ENCODE measurements at places on chromosomes 4 and X.

GRCh38 chr4:78870056-78870455, 69.2 kb downstream of the PAQR3 start:
- no peak for DNase-seq

GRCh38 chr4:168654104-168654847, 157.4 kb downstream of the PALLD start:
- no peak for DNase-seq

- DNase-seq: no peak
Observed at GRCh38 chr4:5747738-5748375, 36.9 kb downstream of the EVC start.

GRCh38 chr4:184937030-184937710, 81.1 kb upstream of the HELT start:
- DNase-seq: no peak

GRCh38 chr4:40348000-40348399, 12.9 kb downstream of the CHRNA9 start:
- DNase-seq: no peak

DNA sequence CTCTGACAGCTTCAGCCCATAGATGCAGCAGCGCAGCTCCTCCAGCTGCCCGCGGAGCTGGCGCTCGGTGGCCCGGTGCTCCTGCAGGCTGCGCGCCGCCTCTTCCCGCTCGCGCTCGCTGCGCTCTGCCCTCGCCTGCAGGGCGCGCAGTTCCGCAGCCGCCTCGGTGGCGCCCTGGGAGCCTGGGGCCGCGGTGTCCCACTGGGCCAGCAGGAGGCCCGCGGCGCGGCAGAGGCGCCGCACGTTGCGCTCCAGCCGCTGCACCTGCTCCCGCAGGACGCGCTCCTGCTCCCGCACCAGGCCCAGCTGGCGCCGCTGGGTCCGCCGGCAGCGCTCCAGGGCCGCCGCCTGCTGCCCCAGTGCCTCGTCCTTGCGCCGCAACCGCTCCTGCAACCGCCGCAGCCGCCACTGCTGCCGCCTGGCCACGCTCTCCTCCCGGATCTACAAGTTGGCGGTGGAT, 10.1 kb downstream of the C4orf50 start:
- DNase-seq: no peak

DNA sequence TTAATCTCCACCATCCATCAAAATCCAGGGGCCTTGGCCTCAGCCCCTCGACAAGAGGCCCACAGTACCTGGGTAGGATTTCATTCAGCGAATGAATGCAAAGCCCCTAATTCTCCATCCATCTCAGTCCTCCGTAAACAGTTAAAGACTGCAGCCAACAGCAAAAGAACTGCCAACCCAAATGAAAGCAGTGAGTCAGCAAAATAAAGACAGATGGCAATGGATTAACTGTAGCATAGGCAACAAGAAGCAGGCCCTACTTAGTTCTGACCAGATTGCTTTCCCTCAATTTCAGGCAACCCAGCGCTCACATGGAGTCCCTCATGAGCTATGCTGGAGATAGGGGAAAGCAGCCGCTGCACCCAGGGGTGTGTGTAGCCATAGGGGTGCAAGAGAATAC, 21.4 kb downstream of the PLAC1 start:
- no peak for DNase-seq

DNA sequence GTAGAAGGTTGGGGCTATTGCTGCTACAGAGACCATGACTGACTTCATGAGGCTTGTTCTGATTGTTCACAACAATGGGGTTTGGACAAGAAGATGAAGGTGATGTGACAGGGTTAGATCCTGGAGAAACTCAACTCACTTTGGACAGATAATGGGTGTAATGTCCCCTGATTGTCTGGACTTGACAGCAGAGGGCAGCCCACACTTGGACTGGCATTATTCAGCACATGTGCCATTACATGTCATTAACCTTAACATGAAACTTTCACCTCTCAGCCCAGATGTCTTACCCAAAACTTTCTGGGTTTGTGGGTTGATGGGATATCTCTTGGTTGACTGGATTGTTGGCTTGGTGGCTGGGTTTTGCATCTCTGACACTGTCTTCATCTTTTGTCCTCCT, 101.5 kb downstream of the MXRA5 start:
- no peak for DNase-seq

DNA sequence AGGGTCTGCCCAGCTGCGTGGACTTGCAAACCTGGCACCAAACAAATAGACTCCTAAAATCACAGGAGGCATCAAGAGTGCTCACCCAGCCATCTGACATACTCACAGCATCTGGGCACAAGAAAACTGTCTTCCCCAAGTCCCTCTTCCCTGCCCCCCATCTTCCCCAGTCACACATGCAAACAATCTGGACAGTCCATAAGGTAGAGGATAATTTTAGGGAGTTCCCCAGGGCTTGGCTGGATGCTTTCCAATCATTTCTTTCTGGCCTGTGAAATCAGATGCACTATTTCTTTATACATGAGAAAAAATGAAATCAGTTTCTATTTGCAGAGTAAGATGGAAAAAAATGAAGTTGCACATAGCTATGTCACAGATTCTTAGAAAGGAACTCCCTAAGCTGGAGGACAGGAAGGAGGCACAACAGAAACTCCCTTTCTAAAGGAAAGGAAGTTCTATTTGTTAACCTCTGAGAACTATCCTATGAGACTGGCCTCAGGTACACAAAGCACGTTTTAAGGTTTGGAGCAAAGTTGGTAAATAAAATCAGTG, 342.3 kb downstream of the HNRNPD start:
- DNase-seq: no peak

GRCh38 chr4:108313546-108314339, 145.0 kb upstream of the LEF1 start:
- DNase-seq: no peak

- DNase-seq: peak; percentile 29
Observed at GRCh38 chrX:69285881-69286564, 120.8 kb upstream of the PJA1 start.

DNA sequence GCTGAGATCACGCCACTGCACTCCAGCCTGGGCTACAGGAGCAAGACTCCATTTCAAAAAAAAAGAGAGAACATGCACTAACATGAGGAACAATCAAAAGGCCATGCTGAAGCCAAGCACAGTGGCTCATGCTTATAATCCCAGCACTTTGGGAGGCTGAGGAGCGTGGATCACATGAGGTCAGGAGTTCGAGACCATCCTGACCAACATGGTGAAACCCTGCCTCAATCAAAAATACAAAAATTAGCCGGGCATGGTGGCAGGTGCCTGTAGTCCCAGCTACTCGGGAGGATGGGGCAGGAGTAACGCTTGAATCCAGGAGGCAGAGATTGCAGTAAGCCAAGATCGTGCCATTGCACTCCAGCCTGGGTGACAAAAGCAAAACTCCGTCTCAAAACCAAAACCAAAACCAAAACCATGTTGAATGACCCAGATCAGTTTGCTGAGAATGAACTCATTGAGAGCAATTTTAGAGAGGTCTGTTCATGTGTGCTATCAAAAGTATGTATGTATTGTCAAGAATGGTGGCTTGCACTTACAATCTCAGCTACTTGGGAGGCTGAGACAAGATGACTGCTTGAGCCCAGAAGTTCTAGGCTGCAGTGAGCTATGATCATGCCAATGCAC, 44.8 kb downstream of the PDS5A start:
- DNase-seq: no peak

GRCh38 chr4:149630064-149630463, 185.6 kb downstream of the IQCM start:
- DNase-seq: no peak

DNA sequence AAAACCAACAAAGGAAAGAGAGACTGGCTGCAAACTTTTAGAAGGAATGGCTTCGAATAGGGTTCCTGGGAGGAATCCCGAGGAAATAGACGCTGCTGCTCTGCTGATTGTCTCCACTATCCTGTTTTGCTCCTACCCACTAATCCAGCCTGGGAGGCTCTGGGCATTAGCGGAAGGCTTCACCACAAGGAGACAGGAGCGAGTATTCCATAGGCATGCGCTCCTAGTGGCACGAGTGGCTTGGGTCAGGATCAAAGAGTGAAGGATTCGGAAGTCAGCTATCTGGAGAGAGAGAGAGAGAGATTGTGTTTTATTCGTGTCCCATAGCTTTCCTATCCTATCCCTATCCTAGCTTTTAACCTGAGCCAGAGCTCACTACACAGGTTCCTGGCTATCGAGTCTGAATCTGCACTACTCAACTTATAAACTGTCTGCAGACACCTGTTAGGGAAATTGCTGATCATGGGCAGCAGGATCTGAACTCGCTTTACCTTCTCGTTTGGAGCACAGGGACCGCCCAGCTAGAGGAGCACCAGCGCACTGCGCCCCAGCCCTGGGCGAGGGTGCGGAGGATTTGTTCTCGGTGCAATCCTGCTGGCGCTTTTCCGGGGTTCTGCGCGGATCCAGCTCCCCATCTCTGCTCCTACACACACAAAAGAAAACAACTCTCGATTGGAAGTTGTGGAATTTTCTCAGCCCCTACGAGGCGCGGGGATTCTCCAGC, 740 bp upstream of the NPY2R start:
- no peak for DNase-seq

DNA sequence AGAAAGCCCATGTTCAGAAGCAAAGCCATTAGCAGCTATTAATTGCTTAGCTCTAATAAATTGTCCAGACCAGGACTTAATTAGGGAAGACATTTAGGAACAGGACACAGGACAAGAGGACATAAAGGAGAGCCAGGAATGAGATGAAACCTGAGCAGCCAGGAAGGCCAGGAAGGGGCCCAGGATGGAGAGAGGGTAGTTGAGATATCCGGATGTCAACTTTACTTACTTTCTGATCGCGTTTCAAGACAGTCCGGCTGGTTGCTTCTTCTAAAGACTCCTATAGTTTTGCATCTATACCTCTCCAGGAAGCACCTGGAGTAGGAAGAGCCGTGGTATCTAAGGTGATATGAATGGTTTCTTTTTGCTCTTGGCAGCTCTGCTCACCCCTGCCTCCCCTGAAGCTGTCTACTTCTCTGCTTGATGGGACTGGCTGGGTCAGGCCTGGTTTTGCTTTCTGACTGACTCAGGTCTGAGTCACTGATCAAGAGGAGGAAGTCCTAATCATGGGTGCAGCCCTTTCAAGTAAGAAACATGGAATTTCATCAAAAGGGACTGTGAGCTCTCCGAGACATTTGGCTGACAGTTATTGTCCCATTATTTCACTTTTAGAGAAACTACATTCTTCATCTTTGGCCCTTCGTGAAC, 733.3 kb downstream of the RPA4 start:
- no peak for DNase-seq

- no peak for DNase-seq
Observed at GRCh38 chr4:173682609-173683008, 152.6 kb upstream of the HAND2 start.

- no peak for DNase-seq
Observed at GRCh38 chrX:109760922-109761250, 27.8 kb upstream of the ACSL4 start.

DNA sequence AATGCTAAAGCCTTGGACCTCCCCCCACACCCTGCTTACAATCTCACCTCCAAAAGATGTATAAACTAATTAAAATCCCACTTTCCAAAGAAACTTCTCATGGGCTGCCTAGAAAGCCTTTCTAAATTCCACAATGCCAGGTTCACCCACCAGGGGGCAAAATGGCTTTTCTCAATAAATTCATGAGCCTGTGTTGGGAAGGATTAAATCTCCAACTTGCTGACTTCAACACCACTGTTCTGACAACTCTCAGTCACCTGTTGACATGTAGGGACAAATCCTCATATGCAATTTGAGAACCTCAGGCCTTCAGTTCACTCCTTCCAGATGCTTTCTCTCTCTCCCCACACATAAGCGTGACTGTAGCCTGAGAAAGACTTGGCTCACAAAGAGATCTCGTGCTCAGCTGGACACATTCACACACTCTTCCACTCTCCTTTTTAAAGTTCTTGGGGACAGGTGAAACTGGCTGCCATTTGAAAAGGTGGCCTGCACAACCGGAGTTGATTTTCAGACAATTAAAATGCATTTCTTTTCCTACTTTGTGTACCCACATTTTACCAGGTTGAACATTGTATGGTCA, 88.6 kb upstream of the PRPS2 start:
- no peak for DNase-seq

GRCh38 chrX:54530357-54530900, 410 bp downstream of the GNL3L start:
- DNase-seq: no peak

- DNase-seq: no peak
Observed at GRCh38 chrX:107541244-107541643, 87.1 kb upstream of the PRPS1 start.

Data from activated T-helper 1 cell treated with Interleukin-2 at 50 U/mL for 16 hours (primary cell).